ENCODE measurements at places on chromosomes 11 and 22.

DNA sequence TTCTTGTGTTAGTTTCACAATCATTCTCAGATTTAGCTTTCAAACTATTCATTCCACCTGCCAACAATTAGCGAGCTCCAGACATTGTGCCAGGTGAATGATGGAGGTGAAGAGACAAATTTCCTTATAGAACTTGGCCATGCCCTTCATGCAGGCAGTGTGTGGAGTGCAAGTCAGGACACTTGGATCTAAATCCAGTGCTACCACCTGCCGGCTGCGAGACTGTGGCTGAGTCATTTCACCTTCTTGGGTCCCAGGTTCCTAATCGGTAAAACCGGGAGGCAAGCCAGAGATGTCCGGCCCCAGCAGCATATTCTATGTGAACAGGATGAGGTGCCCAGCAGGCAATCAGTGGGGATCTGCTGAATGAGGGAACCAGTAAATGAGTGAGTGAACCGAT, 18.6 kb upstream of the EHF start:
- no peak for DNase-seq

GRCh38 chr11:15194671-15195415, 80.1 kb downstream of the INSC start:
- DNase-seq: no peak

DNA sequence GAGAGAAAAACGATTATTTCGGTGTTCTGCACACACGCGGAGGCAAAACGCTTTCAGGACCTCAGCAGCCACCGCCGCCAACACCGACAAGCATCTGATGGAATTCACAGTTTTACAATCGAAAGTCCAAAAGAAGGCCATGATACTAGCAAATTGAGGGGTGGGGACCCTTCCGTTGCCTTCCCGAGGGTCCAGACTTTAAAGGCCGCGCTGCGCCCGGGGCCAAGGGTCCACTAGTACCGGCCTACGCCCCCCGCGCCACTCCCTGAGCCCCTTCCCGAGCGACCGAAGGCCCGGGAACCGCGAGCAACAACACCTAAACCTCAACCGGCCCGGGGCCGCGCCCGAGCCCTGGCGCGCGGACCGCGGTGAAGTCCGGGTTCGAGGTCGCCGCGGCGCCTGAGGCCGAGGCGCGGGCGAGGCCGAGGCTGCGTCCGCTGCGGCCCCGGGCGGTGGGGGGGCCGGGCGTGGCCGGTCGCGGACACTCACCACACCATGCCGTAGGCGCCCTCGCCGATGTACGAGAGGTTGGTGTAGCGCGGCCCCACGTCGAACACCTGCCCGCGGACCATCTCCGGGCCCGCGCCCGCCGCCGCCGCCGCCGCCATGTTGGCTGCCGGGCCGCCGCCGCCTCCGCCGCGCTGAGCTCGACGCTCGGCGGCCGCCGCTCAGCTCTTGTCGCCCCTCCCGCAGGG, 465 bp downstream of the MAPK1 start:
- peak; percentile 15 for DNase-seq

GRCh38 chr11:59727426-59727825, 13.8 kb upstream of the OR10V1 start:
- no peak for DNase-seq

DNA sequence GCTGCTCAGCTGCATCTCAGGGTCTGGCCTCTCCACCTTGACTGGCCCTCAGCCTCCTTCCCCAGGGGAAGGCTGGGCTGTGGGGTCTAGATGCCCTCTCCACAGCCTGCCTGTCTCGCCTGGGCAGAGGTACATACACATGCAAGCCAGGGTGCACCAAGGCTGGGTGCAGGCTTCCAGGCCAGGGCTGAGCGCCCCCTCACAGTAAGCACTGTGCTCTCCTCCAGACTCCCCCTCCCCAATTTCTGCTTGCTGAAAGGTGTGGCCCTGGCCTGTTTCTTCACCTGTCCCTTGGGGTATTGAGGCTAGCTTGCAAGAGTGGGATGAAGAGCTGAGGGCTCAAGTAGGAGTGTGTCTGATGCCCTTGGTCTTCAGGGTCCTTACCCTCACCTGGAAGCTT, 22.5 kb downstream of the RELT start:
- no peak for DNase-seq

DNA sequence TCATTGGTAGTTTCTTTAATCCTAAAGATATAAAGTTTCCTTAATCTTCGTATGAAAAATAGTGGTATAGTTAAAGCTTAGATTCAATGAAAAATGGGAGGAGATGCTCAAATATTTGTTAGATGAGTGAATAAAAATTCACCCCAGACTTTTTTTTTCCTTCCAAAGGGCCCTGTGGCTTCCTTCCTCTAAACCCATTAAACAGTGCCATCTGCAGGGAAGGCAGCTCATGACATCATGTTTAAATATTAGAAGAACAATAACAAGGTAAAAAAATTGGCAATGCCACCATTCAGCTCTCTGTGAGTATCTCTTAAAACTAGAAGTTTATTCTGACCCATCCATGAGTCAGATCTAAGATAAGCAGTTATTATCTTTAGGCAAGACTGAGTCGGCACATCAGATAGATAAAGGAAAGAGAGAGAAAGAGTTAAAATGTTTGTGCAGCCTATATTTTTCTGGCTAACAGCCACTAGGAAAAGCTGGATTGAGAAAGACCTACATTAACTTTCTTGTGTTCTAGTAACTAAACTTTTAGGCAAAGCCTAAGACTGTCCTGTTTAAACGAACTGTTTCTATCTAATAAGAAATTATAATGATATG, 19.1 kb upstream of the OOSP1 start:
- no peak for DNase-seq
